Stimulated activated CD4-positive, alpha-beta T cell treated with anti-CD3 and anti-CD28 coated beads, Interleukin-4, amount 100 ng/mL, for 4 hours (primary cell): ENCODE measurements at places on chromosomes 3 and 15.

DNA sequence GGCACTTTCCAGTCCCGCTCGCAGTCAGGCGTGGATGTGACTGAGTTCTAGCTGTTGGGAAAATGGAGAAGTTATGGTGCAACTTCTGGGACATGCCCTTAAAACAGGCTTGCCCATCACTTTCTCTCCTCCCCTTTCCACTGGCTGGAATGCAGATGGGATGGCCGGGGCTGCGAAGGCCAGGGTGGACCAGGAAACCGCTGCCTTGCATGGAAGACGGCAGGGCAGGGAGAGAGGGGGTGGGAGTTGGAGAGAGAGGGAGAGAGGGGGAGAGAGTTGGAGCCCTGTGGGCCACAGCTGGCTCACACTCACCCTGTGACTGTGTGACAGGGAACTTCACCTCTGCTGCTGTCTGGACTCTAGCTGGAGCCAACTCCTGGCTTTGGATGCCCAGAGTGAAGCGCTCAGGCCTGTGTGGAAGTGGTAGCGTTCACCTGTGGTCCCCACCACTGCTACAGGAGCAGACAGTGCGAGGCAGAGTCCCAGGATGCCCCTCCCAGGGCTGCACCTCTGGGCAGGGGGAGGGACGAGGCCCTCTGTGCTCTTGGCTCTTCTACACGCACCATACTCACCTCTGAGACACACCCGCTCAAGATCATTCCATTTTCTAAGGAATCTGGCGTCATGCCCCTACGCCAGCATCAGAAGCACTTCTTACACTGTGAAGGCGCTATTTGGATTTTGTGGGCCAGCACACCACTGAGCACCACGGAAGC is 36.6 kb downstream of the KLHL25 start:
- no peak for DNase-seq

DNA sequence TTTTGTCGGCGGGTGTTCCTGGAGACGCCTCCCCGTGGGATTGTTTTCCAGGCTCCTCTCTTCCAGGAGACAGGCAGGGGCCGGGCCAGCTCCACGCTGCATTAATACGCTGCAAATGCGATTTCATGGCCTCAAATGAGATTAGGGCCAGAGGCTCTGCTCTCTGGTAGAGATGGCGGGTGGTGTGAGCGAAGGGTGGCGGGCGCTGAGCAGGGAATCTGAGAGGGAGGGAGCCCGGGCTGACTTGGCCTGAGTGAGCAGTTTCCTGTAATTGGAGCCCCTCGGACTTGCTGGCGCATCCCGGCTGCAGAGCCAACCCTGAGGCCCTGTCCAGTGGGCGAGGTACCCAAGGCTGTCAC is 7.4 kb upstream of the CCDC33 start:
- DNase-seq, result no peak

GRCh38 chr15:60757831-60758570 is 279.1 kb upstream of the ICE2 start:
- no peak for DNase-seq

DNA sequence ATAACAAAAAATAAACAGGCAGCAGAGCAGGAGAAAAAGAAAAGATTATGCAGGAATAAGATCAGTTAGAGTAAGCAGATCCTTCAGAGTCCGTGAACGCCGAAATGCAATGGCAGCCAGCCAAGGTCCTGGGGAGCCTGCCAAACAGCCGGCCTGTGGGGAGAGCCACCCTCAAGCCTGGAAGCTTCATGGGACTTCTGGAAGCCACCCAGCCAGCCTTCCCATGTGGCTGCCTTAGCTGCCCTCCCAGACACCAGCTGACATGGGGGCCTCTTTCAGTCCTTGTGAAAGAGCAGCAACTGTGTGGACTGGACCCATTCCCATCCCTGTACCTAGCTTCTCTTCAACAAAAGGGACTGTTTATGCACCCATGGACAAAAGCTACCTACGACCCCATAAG is 64.9 kb upstream of the RAD18 start:
- DNase-seq, result no peak

GRCh38 chr3:178169421-178169820 is 366.8 kb upstream of the KCNMB2 start:
- no peak for DNase-seq

DNA sequence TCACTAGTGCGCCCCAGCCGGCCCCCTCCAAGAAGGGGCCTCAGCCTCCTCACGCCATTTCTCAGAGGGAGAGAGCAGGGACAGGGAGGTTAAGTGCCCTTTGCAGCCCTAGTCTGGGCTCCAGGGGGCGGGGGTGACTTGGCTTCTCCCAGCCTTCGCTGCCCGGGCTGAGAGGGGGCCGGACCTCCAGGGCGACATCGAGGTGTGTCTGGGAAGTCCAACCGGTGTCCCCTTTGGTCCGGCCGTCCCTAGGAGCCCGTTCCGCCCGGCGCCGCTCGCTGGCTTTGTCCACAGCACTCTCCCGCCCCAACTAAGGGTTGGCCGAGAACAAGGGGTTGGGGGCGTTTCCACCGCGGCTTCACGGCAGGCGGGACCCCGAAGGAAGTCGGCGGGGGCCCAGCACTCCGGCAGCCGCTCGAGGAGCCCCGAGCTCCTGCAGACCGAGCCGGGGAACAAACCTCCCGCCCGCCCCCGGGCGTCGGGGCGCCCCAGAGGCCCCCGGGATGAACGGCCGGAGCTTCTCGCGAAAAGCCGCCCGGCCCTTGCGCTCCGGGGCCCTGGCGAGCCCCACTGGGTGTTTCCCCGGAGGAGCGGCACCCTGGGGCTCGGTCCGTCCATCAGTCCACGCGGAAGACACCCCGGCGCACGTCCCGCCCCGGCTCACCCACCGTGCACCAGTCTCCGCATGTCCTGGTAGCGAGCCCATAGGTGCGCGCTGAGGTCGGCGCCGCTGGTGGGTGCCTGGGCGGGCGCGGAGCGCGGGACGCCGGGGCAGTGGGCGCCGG is 627 bp downstream of the NT5DC2 start:
- no peak for DNase-seq

GRCh38 chr15:40096094-40096891 is 12.4 kb downstream of the BMF start:
- DNase-seq, result no peak

GRCh38 chr15:51380999-51381806 is 39.7 kb downstream of the GLDN start:
- no peak for DNase-seq

DNA sequence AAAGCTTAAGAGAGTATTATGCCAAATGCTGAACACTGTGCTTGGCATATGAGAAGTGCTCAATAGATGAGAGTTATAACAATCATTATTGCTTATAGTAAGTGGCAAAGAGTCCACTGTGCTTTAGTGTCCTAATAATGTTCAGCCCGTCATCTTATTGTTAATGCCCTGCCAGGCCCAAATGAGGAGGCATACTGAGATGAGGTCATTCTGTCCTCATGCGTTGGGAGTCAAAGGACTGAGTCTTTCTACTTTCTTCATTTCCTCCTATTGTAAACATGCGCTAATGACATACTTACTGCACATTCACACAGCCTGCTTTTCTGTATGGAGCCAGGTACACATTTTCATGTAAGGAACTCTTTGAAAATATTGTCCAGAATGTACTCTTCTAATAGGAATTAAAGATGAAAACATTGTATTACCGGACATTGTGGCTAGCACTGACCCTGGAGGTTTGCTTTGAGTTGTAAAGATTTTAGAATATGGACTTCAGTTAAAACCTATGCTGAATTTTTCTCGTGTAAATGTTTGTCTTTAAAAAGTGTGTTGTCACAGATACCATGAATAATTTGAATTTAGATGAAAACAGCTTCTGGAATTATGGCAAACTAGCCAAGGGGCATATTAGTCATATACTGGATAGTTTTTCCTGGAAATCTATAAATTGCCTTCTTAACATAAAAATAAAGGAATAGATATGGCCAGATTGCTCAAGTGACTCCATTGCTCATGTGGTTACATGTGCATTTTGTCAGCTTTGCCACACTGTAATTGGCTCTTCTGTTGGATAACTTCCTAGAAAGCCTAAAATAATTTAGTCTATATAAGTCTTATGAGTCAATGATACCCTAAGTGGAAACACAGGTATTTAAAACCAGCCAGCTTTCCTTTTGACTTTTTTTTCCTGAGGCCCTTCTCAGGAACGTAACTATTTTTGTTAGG is 38.3 kb downstream of the KBTBD12 start:
- no peak for DNase-seq

- no peak for DNase-seq
Measured at GRCh38 chr3:139112230-139112558, 67.5 kb upstream of the PRR23C start.

DNA sequence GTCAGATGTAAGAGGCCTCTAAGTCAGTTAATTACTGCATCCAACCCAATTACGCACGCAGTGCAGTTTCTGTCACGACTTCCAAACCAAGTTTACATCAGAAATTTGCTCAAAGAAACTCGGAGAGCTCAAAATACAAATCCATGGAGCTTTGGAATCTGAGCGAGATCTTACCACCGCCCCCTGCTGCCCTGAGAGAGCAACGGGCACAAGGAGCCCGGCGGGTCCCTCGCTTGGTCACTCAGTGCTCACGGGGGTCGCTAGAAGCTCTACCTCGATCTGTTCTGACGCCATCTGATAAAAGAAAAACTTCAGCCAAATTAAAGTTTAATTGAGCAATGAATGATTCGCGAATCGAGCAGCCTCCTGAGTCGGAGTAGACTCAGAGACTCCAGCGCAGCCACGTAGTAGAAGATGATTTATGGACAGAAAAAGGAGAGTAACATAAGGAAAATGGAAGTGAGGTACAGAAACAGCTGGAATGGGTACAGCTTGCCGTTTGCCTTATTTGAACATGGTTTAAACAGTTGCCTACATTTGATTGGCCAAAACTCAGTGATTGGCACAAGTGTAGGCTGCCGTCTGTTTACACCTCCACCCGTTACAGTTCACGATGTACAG is 232.7 kb upstream of the ATP10A start:
- no peak for DNase-seq

GRCh38 chr3:51953445-51953844 is 1.7 kb upstream of the GPR62 start:
- DNase-seq, result no peak

DNA sequence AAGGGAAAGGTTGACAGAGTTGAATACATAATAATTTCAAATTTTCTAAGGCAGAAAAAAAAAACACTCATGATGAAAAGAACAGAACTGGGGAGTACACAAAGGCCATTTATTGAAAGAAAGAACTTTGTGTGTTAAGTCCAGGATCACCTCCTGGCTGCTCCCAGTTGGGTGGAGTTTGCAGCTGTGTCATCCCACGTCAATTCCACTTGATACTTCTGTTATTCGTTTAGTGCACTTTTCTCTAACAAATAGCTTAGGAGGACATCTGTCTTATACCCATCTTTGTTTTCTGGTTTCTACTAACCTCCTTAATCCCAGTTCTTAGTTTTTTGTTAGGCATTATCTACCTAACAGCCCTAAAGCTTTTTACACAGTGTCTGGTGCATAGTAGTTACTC is 44.7 kb downstream of the SGO1 start:
- DNase-seq, result no peak

DNA sequence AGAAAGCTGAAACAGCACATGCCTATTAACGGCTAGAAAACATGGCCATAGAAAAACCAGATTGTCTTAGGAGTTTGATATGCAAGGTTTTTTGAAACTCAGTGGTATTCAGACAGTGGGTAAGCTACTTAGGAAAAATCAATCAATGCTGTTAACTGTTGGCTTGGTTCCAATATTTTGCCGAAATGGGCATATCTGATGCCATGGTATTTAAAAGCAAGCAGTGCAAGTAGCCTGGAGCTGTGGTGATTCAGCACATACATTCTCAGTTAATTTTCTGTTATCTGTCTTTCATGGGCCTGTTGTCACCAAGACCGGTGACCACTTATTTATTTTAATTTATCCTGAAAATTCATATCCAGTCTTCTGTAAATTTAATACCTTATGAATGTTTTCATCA is 17.3 kb upstream of the SUCNR1 start:
- no peak for DNase-seq

DNA sequence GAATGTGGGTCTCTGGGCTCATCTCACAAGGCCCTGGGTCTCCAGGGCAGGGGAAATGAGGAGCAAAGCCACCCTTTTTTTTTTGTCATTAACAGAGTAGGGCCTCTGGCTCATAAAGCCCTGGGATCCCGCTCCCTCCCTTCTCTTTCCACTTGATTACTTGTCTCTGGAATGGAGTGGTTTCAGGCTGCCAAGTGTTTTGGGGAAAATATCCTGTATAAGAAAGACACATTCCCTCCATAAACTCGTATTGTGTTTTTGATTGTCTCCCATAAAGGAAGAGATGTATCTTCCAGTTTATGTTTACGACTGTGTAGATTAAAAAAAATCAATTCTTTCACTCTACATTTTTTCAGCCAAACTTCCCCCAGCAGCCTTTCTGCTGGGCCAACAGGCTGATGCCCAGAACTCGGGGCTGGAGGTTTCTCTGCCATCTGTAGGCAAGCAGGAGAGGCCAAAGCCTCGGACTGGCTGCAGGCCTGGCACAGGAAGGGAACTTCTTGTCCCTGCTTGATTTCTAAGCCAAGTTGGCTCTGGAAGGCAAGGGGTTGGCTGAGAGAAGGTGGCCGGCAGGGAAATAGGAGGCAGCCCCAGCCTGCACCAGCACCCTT is 49.4 kb upstream of the INSYN1 start:
- no peak for DNase-seq
